ENCODE measurements at places on chromosomes 4 and X.

- DNase-seq: no peak
Measured at GRCh38 chr4:102627831-102628523, 126.8 kb downstream of the NFKB1 start.

DNA sequence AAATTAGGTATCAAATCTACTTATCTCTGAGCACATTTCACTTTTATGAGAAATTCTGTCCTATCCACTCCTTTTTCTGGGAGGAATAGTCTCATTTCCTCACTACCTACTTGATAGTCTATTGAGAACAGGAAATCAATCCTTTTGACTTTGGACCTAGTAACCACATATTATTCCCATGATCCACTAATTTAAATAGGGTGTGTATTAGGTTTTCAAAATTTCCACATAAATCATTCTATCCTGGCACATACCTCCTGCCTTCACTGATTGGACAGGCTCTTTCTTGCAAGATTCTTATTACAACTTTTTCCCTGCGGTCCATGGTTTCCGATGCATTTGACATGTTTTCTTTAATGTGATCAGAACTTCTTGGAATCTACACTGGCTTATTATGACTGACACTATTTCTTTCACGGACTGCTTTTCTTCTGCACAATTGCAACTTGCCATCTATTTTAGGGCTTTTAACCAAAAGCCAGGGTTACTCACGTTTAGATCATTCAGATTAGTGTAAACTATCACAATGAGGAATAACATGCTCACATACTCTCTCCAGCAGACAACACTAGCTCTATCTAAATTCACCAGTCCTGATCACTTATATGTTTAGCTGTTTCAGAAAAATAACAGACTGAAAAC is 419.9 kb upstream of the SLIT2 start:
- no peak for DNase-seq

DNA sequence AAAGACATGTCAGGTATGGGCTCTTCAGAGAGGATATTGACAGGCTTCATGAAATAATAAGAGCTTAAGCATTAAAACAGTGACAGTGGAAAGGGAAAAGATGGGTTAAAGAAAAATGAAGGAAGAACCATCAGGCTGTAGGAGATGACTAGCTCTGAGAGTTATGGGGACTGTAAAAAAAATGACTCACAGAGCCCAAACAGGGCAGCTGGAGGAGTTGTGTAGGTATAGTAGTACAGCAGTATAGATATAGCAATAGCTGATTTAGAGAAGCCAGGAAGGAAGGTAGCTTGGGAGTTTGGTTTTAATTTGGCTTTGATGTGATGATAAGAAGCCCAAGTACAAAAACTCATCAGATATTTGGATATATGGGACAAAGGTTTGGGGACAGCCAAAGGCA is 66.6 kb downstream of the FREM3 start:
- DNase-seq: no peak

DNA sequence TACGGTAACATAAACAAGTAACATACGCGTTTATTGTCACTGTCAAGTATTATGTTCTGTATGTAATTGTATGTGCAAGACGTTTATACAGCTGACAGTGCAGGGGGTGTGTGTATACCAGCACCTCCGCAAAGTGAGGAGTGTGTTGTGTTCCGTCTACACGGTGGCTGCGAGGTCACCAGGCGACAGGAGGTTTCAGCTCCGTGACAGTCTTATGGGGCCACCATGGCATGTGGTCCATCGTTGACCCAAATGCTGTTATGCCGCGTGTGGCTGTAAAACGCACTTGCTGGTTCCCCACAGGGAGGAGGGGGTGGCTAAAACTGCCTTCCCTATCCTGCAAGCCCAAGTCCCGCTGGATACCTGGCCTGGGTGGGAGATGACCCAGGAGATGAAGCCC is 25.0 kb downstream of the NSG1 start:
- DNase-seq: no peak

GRCh38 chr4:183256343-183256742 is 63.7 kb downstream of the CLDN22 start:
- peak; percentile 37 for DNase-seq

- peak; percentile 52 for DNase-seq
Measured at GRCh38 chr4:54001668-54002365, 62.6 kb downstream of the CHIC2 start.

DNA sequence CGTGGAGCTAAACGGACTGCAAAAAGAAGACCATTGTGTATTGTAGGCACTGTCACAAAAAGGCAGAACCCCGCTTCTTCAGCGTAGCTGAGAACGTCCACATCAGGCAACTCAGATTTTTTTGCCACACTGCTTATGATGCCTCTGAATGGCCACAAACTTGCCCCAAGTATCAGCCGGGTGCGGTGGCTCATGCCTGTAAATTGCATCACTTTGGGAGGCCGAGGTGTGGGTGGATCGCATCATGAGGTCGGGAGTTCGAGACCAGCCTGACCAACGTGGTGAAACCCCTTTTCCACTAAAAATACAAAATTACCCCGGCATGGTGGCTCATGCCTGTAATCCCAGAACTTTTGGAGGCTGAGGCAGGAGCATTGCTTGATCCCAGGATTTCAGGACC is 14.9 kb upstream of the IL3RA start:
- DNase-seq: peak; percentile 53

DNA sequence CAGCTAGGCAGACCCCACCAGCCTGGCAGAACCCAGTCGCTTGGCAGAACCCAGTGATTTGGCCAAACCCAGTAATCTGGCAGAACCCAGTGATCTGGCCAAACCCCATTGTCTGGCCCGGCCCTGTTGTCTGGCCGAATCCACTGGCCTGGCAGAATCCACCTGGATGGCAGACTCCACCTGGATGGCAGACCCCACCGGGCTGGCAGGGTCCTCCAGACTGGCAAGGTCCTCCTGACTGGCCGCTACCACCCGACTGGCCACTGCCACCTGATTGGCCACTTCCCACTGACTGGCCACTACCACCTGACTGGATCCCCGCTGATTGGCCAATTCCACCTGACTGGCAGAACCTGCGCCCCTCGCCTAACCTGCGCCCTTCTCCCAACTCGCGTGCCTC is 3.2 kb downstream of the MAGED1 start:
- no peak for DNase-seq

DNA sequence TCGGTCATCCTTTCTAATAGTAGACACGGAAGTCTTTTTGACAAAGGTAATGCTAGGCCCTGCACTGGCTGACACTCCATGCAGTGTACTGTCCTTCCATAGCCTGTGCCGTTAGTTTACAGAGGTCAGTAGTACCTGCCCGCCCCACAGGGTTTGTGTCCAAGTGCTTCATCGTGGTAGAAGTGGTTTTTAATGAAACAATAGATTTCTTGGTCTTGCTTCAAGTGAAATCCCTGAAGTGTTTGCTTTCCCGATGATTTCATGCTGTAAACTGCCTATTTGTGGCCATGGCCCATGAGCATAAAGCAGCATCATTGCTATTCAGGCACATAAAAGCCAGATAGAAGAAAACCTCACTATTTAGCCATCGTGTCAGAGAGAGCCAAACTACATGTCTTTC is 139.3 kb downstream of the GPR143 start:
- DNase-seq: no peak

DNA sequence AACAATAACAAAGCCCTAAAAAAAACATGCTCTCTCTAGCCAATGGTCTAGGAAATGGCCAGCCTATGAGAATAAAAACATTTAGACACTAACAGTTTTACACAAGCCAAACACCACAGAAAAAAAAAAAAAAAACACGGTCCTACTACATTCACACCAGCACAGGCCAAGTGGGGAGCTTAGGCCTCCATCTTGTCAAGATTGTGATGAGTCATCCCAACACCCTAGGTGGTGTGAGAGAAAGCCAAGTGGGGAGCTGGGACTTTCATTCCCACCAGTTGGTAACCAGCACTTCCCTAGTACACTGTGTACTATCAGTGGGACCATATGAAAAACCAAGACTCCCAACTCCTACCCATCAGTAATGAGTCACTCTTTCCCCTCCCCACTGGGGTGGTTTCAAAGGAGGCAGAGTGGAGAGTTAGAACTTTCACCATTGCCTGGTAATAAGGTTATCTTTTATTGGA is 95.6 kb downstream of the ADAMTS3 start:
- no peak for DNase-seq

DNA sequence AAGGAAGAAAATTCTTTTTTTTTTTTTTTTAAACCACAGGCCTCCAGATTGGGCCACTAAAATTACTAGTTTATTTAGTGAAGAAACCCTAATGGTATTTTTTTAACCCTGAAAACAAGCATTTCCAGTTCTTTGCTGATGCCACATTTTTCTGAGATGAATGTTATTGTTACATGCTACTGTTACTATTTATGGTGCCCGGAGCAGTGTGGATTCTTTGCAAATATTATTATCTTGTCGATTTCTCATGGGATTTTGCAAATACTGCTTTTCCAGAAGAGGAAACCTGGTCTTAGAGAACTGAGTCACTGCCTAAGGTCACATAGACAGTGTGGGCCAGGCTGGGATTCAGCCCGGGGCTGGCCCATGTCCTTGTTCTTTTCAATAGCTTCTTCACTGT is 8.7 kb upstream of the ALAS2 start:
- no peak for DNase-seq

- DNase-seq: no peak
Measured at GRCh38 chr4:8507624-8508023, 67.0 kb downstream of the TRMT44 start.

DNA sequence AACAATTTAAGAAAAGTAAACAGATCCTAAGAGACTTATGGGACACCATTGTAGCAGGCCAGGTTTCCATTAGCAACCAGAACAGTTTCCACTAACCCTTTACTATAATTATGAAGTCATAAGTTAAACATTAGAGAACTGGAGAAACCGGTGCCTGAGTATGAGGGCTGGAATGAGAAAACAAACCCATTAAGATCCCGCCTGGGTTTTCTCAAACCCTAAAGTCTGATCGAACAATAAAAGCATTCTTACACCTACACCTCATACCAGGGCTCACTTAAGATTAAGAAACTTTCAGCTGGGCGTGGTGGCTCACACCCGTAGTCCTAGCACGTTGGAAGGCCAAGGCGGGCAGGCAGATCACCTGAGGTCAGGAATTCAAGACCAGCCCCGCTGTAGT is 13.7 kb upstream of the DHX15 start:
- DNase-seq: no peak

DNA sequence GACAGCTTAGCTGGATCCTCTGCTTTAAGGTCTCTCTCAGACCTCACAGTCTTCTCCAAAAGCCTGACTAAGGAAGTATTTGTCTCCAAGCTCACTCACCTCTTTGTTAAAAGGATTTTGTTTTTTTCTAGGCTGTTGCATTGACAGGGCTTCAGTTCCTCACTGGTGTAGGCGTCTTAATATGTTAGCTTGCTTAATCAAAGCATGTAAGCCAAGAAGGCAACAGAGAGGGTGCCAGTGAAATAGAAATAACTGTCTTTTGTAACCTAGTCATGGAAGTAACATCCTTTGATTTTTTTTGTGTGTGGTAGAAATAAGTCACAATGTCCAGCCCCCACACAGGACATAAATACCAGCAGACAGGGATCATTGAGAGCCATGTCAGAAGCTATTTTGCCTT is 58.8 kb downstream of the FIP1L1 start:
- peak; percentile 8 for DNase-seq

DNA sequence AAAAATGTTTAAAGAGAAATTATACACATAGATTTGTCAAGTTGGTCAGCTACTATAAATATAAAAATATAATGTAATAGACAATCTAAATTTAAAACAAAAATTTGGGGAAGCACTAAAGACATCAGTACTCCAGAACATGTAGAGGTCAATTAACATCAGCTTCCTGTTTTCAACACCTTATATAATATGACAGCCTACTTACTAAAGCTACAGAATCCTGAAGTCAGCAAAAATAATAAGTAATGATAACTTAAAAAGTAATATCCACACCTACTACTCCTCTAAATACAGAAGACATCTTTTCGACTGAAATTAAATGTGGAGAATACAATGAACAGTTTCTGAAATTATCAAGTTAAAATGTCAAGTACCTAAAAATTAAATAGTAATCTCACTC is 118.6 kb downstream of the LRBA start:
- DNase-seq: peak; percentile 7

DNA sequence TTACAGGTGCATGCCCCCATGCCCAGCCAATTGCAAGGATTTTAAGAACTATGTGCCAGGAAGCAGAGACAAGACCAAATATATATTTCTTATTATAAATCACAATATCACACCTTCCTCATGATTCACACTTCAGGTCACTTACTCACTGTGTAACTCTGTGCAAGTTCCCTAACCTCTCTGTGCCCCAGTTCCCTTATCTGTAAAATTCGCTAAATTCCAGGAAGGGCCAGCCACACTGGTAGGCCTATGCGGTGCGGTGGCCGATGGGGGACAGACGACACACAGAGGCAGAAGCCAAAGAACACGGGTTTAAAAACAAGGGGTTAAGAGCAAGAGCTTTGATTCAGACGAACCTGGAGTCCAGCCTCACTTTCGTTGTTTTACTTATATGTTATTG is 2.8 kb downstream of the TRIM2 start:
- no peak for DNase-seq
